Activated effector memory CD4-positive, alpha-beta T cell treated with anti-CD3 and anti-CD28 coated beads, Interleukin-2, amount 50 U/mL, for 16 hours (primary cell): ENCODE measurements at places on chromosomes 6 and 20.

DNA sequence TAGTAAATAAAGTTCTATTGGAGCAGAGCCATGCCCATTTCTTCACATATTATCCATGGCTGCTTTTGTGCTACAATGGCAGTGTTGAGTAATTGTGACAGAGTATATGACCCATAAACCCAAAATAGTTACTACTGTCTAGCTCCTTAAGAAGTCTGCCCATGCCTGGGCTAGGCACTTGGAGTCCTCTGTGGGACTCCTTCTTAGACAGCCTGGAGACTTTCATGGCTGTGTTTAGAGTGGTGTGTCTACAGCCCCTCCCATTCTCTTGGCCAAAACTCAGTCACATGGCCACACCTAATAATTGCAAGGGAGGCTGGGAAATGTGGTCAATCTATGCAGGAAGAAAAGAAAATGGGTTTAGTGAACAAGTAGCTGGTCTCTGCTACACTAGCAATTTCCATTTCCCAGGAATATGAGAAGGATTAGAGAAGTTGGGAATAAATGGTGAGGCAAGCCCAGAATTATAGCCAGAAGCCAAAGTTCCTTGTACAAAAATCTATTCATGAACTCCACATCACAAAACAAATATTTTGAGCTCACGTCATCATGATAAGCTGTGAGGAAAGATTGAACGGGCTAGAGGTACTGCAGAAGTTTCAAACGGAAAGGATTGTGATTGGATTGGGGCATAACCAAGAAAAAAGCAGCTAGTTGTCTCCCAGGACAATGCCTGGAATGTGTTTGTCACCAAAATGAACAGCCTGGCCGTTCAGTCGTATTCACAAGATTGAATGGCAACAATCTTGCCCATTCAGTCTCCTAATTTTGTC, 251.8 kb upstream of the PLN start:
- DNase-seq: no peak

DNA sequence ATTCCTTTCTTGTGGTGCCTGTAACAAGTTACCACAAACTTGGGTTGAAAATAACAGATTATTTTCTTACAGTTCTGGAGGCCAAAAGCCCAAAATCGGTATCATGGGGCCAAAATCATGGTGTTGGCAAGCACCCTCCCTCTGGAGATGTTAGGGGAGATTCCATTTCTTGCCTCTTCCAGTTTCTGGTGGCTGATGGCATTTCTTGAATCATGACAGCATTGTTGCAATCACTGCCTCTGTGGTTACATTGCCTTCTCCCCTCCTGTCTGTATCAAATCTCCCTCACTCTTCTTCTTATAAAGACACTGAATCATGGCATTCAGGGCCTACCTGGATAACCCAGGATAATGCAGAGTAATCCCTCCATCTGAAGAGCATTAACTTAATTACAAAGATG, 17.9 kb upstream of the TENT5A start:
- no peak for DNase-seq

DNA sequence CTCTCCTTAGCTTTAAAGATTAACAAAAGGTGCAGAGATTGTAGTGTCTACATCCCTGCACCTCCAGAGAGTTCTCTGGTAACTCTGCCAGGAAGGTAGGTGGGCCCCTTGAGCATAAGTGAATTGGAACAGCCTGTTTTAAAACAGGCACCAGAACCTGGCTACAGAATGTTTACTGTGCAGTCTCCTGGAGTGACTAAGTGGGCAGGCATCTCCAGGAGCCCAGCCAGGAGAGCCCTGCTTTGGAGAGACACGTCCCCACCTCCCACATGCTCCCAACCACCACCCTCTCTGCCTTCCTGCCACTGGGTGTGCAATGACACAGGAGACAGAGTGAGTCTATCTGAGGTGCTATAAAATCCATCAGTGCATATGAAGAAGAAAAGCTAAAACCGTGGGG, 110.3 kb upstream of the EYA4 start:
- no peak for DNase-seq

DNA sequence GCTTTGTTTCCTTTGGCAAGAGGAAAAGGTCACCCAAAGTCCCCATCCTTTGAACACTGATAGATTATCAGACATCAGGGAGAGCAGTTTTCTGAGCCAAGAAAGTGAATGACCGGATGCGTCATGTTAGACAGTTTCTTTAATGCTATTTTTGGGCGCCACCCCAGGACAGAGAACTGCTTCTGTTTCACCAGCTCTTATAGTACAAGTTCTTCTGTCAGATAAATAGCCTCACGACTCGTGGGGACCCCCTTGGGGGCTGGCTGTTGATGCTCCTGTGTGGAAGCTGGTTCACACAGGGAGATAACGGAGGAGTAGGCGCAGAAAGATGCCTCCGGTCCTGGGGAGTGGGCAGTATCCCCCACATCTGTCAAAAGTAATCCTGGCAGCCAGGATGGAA, 54.6 kb downstream of the NPEPL1 start:
- DNase-seq: no peak

- DNase-seq: no peak
Measured at GRCh38 chr6:53906842-53907241, 112.0 kb downstream of the LRRC1 start.
